D341Med (cell line): ENCODE measurements at places on chromosomes 3 and 15.

GRCh38 chr3:32487781-32488473 is 14.7 kb downstream of the CMTM6 start:
- peak; percentile 46 for DNase-seq

GRCh38 chr3:66392512-66392911 is 108.3 kb downstream of the LRIG1 start:
- DNase-seq, result no peak

GRCh38 chr3:112459750-112460149 is 39.5 kb downstream of the BTLA start:
- no peak for DNase-seq

DNA sequence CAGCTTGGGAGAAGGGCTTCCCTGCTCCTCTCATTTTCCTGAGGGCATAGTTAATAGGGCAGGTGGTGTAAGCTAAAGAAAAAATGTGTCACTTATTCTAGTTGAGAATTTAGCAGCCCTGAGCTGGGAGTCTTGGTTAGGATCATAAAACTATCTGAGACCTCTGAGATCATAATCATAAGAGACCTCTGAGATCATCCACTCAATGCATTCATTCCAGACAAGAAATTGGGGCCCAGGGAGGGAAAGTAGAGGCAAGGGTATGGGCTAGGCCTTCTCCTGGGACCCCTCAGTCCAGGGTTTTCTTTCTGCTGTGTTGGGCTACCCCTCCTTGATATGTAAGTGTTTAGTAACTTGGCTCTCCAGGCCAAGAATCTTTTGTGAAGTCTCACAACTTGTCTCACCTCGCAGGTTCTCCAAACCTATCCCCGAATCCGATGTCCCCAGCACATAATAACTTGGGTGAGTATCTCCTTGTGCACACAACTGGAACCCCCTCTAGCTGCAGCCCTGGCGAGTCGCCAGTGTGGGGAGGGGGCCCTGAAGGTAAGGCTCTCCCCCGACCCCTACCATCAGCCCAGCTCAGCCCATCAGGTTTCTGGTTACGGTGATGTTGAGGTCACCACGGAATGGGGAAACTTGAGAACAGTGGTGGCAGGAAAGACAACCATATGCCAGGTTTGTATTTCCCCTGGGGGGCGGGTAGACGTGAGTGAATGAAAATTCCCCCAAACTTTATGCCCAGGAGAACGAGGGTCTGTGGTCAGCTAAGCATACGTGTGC is 84.1 kb downstream of the AAGAB start:
- no peak for DNase-seq

DNA sequence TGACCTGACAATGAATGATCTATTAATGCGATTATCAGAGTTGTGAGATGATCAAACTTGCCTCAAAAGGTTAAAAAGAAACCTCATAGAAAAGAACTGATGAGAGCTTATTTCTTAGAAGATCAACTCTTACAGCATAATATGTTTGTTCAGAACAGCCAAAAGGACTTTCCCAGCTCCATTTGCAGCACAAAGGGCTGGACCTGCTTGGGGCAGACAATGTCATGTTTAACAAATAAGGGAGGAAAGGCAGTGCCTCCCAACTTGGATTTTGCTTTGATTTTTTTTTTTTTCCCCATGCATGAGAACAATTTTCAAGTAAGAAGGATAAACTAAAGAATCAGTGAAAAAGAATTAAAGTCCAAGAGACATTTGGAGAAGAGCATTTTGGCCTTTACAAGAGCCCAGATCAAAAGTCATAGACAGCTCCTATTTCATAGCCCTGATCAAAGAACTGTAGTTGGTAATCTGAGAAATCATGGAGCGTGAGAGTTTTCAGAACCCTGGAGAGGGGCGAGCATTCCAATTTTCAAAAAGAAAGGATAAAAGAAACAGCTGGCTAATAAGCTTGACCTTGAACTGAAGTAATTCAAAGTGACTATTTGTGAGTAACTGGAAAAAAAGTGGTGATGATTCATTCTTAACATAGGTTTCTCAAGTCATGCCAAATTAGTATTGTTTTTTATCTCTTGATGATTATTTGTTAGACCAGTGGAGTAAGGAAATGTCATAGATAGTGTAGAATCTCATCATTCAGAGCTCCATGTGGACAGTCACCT is 136.0 kb upstream of the CFAP20DC start:
- no peak for DNase-seq

DNA sequence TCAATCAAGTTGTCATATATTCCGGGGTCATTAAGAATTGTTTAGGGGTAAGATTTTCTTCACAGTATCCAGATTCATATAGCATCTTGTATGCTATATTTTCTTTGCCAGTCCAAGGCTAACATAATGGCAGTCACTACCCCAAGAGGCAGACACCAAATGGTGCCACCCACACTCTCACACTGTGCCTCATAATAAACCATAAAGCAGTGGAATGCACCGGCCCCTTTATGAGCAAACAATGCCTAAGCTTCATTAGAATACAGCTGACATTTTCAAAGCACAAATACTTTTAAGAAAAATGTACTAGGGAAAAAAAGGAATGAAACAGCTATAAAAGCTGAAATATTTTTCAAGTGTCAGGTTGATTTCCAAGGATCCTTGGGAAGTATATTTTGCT is 121.6 kb downstream of the TFDP2 start:
- DNase-seq, result no peak

DNA sequence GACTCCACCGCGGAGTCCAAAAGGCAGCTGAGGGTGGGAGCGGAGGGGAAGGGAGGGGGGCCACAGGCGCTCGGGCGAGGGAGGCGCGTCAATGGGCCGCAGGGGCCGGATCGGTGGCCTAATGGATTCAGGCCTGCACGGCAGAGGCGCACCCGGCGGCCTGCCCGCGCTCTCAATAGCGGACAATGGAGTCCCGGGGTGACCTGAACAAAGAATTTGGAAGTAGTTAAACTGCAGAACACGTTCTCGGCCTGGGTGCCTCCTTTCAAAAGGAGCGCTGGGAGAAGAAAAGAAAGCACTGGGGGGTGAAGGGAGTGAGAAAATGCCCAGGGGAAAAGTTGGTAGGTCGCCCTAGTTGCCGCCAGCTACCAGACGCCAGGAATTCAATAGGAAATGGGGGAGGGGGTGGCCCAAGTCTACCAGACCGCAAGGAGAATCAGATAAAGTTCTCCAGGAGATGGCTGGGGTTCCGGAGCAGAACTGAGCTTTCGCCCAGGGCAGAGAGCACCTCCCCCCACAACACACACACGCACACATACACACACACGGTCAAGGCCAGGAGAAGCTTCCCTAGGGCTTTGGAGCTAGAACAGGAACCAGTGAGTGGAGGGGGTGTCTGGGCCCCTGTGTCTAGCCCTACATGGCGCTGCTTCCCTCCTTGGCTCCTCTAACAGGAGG is 25.8 kb upstream of the POLG start:
- no peak for DNase-seq
